ENCODE measurements at places on chromosomes 5 and 9.

DNA sequence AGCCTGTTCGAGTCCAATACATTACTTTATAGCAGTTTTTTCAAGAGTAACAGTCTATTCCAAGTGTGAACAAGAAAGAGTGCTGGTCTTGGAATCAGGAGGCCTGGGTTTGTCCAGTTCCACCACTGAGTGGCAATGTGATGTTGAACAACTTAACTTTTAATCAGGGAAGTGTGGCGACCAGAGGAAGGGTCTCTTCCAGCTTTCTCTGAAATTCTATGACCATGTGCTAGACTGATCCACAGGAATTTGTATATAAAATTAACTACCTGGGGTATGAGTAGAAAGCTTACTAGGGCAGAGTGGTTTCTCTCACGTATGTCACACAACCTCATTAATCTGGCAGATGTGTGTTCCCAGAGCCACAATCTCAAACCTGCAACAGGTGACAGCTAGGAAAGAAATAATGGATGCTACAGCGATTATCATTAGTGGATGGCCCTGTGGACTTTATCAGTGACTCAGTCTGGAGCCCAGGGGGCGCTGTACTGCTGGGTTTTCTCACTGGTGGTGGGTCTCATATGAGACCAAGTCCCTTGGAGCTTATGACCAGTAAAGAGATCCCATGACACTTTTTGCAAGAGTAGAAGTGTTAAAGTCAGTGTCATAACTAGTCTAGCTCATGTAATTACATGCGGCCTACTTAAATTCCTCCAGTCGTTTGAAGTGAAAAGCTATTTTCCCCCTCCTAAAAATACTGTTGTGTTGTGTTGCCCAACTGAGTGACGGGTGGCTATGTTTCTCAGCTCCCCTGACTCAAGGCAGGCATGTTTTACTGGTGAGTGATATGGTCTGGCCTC lies 116.5 kb downstream of the GDNF start:
- DNase-seq: no peak

- DNase-seq: no peak
Measured at GRCh38 chr5:74367934-74368333, 272.6 kb downstream of the ENC1 start.

DNA sequence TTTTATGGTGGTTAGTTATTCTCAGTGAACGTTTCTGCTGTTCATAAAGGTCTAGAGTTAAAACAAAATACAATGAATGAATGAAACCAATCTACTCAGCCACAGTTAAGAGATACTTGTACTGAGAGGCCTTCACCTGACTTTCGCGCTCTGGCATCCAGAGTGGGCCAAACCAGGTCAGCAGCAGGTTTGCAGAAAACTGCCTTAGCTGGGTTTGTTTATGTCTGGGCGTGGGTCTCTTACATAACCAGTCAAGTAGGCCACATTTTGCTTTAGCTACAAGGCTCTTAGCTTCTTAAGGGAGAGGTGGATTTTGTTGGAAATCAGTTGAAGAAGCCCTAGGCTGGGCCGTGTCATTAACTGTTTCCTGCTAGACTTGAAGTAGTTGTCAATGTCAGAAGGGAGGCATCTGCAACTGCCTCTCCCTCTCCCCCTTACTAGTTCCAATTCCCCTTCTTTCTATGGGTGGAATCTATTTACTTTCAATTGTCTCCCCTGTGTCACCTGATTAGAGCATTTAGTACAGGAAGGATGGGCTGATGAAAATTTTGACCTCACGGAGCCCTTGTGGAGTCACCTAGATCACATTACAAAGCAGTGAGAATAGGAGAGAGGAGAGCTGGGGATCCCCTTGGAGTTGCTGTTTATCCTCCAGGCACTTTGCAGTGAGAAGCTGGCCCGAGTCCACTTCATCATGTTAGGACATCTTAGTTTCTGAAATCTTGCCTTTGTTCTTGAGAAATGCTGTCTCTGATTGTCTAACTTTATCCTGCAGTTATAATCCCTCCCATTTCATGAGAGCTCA lies 200.5 kb downstream of the ARHGEF28 start:
- no peak for DNase-seq

DNA sequence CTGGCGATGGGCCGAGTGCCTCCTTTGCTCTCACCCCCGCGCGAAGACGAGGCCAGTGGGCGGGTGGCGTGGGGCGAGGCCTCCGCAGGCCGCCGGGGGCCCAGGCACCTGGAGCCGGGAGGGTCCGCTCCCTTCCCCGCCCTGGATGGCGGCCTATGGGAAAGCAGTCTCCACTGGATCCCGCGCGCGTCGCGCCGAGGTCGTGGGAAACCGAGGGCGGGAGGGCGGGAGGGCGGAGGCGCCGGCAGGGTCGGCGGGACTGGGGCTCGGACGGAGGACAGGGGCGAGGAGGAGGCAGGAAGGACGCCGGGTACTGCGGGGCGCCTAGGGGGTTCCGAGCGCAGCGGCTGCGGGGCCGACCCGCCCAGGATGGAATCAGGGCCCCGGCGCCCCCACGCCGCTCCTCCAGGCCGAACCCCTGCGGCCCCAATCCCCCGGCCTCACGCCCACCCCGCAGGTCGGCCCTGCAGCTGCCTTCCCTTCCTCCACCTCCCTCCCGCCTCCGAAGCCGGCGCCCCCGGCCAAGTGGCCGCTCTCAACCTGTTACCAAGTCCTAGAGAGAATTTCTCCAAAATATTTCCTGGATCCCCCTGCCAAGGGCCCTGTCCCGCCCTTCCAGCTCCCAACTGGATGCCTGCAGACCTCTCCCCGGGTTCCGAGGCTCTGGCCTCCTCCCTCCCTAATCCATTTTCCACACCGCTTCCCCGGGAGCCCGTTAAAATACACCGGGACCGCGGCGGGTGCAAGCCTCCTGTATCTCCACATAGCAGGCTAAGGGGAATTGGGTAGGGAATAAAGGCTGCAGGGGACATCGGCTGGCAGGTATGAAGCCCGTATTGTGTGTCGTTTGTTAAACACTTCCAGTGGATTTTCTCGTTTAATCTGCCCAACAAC lies 146.3 kb downstream of the ERCC6L2 start:
- DNase-seq: peak; percentile 78

DNA sequence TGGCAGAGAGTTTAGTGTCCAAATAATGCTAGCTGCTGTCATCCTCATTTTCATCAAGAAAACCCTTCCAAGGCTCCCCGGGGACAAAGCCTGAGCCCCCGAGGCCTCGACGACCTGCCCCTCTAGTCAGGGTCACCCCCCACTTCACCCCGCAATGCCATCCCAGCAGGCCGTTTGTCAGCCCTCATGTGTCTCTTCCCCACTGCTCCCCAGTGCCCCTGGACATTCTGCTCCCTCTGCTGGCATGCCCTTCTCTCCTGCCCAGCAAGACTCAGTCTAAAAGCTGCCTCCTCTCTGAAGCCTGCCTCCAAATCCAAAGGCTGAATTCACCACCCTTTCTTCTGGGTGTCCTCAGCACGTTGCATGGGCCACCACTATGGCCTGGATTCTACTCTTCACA lies 59.3 kb downstream of the PAX5 start:
- DNase-seq: no peak

- DNase-seq: no peak
Measured at GRCh38 chr5:154209591-154210081, 19.1 kb downstream of the GALNT10 start.

DNA sequence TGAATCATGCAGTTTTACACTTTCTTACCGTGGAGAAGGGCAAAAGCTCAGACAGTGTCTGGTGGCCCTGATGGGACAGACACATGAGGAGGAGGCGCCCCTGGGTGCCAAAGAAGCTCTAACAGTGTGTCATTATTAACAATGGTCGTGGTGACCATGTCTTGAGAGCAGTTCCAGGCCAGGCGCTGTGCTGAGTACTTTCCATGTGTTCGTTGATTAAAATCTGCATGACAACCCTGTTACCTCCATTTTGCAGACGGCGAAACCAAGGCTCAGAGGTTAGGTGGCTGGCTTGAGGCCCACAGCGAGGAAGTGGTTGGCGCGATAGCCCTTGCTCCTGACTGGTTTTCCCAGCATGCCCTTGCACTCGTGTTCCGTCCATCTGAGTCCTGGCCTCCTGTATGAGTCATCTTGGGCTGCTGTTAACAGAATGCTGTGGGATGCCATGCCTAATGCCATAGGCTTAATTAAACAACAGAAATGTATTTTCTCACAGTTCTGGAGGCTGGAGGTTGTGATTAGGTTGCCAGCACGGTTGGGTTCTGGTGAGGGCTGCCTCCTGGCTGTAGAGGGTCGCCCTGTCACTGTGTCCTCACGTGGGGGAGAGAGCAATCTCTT lies 92.0 kb downstream of the AMBP start:
- no peak for DNase-seq

- no peak for DNase-seq
Measured at GRCh38 chr9:7173139-7173538, 415.4 kb downstream of the KDM4C start.

GRCh38 chr9:99594056-99594780 lies 227.5 kb upstream of the NR4A3 start:
- DNase-seq: no peak

DNA sequence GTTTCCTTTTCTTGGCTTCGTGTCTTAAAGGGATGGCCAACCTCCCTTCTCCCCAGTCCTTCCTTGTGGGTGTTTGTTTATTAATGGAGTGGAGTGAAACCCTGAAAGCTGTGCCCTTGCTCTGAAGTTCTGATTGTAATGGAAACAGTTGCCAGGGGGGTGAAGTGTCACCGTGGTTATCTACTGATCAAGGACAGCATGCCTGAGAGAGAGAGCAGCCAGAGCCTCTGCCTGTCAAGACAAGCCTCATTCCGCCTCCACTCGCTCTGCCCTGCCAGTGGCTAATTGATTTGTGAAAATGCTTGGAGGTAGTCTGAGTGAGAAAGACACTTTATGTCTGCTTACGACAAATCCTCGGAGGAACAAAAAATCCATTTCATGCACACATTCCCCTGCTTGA lies 143.7 kb upstream of the SLC30A5 start:
- DNase-seq: no peak

DNA sequence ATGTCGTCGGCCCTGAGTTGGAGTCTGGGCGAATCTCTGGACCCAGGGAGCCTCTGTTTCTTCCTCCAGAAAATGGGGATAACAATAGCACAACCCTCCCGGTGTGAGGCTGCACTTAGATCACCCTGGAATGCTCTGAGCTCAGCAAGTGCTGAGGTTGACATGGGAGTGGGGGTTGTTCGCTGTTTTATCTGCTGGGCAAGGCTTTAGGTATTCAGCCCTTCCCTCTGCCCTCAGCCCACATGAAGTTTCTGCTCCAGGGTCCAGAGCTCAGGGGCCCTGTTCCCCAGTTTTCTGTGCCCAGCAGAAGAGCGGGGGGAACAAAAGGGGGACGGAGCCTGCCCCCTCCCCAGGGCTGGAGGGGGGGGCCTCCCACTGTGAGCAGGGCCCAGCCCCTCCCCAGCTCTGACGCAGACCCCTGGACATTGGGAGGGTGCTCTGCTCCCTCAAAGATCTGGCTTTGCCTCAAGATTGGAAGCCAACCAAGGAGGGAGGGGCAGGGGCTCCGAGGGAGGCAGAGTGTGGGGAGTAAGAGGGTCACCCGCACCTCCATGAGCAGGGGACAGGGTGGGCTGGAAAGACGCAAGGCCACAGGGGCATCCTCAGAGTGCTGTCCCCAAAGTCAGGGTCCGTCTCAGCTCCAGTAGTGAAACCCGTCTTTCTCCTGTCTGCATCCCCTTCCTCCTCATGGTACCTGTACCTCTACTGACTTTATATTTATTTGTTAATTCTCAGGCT lies 215.6 kb downstream of the C9orf50 start:
- DNase-seq: no peak

DNA sequence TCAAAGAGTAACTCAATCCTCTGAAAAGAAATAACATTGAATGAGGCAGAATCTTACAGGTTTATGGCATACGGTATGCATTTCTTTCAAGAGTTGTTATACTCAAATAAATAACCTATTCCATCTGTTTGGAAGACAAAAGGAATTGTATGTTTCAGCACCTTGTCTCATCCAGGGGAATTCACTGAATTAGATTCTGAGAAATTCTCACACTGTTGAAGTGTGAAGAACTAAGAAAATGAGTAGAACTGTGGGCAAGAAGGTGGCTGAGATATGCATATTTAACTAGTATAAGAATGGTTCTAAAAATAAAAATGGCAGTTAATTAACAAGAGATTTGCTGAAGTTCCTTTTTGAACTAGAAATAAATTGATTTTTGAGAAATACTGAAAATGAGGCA lies 279.3 kb upstream of the DAP start:
- no peak for DNase-seq

DNA sequence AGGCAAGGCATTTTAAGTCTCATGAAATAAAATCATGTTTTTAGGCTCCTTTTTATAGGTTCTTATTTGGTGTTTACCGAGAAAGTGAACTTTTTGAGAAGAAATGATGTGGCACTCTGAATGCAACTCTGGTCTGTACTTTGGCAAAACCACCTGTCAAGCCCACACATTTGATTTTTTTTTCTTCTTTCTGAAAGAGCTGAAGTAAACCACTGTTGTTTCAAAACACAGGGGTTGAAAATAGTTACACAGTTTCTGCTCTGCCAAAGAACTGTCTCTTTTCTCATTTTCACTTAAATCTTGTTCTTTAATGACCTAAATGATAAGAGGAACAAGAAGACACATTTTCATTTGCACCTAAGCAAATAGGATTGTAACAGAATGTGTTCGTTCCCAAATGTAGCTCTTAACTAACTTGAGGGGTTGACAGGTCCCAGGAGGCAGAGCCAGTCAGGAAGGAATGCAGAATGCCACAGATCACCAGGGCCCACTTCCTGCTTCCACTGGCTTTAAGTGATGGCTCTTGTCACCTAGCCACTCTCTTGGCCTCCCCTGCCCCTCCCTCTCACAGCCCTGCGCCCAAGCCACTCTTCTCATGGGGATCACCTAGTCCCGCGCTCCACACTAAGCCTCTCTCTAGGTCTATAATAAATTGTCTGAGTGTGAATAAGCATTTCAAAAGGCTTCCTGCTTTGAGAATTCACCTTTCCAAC lies 47.3 kb downstream of the MED27 start:
- no peak for DNase-seq

GRCh38 chr9:86749161-86749893 lies 198.0 kb downstream of the GAS1 start:
- no peak for DNase-seq

- DNase-seq: no peak
Measured at GRCh38 chr5:20000416-20000815, 12.4 kb upstream of the CDH18 start.

GRCh38 chr9:87434366-87434765 lies 63.3 kb upstream of the DAPK1 start:
- DNase-seq: no peak

- no peak for DNase-seq
Measured at GRCh38 chr9:32385152-32385884, 875 bp downstream of the ACO1 start.

GRCh38 chr9:9912459-9912858 lies 700.3 kb downstream of the PTPRD start:
- no peak for DNase-seq

- no peak for DNase-seq
Measured at GRCh38 chr5:88093765-88094164, 174.9 kb downstream of the TMEM161B start.

GRCh38 chr5:173328844-173329490 lies 753 bp upstream of the STC2 start:
- no peak for DNase-seq

GRCh38 chr5:29995154-29995553 lies 1198.3 kb upstream of the CDH6 start:
- no peak for DNase-seq

DNA sequence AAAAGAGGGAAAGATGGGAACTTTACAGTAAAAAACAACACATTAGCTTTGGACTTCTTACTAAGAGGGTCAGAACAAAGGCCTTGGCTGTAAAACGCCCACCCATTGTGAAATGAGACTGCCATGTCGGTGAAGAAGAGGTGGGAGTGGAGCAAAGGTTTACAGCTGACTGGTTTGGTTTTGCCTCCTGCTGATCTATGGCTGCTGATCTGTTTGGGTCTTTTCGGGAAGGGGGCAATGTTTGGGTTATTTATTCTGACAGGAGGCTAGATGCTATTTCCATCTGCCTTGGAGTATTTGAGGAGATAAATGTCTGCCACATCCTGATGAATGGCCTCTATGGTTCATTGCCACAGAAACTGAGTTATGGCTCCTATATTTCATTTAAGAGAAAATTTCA lies 408.7 kb downstream of the TLE4 start:
- no peak for DNase-seq

All from C1 segment of cervical spinal cord (tissue), 14 donors.